Stimulated activated naive CD8-positive, alpha-beta T cell treated with anti-CD3 and anti-CD28 coated beads, Interleukin-15, amount 100 ng/mL, for 72 hours (primary cell): ENCODE measurements at places on chromosomes 3 and 15.

GRCh38 chr3:40337136-40338108 is 27.9 kb downstream of the EIF1B start:
- DNase-seq, result no peak

DNA sequence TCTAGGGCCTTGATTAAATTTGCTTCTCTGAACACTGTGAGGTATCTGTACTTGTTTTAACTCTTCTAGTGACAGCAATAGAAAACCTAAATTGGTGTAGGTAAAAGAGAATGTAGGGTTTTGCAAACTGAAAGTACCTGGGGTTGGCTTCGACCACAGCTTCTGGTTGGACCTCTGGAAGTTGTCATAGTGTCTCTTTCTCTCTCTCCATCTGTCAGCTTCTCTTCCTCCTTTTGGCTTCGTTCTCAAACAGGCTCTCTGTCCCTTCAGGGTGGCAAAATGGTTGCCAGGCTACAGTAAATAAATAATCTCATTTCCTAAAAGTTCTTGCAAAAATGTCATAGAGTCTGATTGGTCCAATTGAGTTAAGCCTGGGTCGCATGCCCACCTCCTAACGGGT is 149.3 kb upstream of the CTDSPL start:
- no peak for DNase-seq

- DNase-seq, result peak; percentile 57
Observed at GRCh38 chr3:44198284-44199269, 43.1 kb upstream of the TOPAZ1 start.

DNA sequence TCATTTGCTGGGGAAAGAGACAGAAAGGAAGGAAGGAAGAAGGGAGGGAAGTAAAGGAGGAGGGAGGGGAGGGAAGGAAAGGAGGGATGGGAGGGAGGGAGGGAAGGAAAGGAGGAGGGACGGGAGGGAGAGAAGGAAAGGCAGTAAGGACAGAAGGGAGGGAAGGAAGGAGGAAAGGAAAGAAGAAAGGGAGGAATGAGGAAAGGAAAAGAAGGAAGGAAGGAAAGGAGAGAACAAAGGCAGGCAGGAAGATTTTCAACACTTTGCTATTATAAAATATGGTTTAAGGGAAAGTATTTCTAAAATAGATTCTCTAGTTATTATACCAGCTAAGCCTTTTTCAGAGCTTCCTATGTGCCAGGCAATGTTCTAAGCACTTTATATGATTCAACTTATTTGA is 278.0 kb upstream of the LYSMD4 start:
- DNase-seq, result no peak

DNA sequence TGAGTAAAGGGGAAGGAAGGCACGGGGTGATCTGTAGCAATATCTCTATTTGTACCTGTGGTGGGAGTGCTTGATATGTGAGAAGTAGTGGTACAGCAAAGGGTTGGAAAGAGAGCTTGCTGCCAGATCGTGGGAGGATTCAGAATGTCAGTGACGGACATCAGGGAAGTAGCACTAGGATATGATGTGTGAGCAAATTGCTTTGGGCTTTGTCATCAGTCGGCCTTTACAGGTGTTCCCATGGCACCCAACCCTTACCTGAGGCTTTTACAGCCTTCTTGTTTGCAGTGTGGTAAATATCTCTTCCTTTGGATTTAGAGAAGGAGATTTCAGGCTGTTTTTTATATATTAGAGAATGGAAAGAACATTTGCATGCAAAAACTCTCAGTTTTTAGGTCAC is 29.8 kb downstream of the IL1RAP start:
- DNase-seq, result no peak

- no peak for DNase-seq
Observed at GRCh38 chr3:8052659-8053058, 449.0 kb upstream of the LMCD1 start.

- DNase-seq, result no peak
Observed at GRCh38 chr3:148957586-148957985, 33.8 kb upstream of the GYG1 start.

DNA sequence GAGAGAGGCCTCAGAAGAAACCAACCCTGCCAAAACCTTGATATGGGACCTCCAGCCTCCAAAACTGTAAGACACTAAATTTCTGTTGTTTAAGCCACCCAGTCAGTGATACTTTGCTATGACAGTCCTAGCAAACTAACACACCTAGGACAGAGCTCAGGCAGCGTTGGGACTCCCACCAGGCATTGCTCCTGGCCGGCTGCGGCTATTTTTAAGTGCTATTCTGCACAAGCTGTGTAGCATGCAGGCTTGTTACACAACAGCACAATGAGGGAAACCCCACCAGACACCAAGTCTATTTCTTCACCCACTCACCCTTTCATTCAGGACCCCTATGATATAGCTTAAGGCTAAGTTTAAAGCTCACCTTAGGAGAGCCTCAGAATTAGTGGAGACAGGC is 47.0 kb upstream of the GNB5 start:
- DNase-seq, result no peak

- no peak for DNase-seq
Observed at GRCh38 chr3:122000936-122001605, 21.0 kb downstream of the ILDR1 start.

DNA sequence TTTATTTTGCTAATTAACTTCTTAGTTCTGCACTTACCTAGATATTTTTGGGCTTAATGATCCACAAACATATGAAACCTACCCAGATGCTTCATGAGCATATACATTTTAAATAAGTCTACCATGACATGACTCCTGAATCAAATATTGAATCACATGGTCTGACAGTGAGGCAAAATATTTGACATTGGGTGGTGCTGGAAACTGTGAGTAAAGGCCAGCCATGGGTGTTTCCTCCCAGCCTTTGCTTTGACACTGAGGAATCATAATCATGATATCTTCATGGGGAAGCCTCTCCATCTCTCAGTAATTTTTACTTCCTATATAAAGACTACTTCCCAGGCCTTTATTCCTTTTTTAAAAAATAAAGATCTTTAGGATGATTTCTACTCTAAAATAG is 22.8 kb upstream of the SSR3 start:
- DNase-seq, result no peak

DNA sequence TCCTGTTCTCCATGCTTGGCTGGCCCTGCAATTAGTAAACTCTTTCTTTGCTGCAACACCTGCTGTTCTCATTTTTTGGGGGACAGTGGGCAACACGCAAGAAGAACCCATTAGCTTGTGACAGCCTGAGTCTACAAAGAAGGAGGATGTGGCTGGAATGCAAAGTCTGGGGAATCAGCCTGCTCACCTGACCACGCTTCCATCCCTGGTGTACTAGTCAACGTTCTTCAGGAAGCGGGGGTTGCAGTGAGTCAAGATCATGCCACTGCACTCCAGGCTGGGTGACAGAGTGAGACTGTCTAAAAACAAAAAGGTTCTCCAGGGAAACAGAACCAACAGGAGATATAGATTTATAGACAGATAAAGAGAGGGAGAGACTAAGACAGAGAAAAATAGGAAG is 27.7 kb upstream of the KBTBD12 start:
- no peak for DNase-seq

GRCh38 chr3:10308678-10309077 is 12.2 kb downstream of the SEC13 start:
- DNase-seq, result no peak

DNA sequence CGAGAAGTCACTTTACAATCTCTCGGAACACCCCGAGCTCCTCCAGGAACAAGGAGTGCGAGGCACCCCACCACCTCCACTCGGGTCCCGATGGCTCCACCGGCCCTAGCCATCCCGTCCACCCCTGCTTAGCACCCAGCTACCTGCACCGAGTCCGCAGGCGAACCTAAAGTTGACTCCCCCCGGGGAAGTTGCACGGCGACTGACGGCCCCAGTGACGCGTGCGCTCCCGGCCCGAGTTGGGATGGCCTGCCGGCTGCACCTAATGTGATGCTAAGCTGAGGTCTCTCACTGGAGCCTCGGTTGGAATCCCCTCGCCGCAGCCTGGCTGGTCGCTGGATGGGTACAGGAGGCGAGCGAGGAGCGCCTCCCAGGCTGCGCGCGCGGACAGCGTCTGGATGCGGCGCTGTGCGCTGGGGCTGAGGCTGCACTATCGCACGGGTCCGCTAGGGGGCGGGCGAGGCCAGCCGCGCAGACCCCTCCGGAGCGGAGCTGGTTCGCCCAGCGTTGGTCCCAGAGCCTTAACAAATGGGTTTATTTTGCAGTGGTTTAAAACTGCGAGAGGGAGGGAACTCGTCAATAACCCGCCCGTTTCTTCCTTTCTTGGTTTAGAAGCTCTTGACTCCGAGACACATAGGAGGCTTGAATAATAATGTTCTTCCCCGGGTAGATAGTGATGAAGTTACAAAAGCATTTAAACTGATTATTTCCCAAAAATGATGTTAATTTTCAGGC is at the start of gene OXTR:
OXTR (minus strand) TSS at position 526 of the 735 bp plus-strand sequence. CDS start 1,426 bp downstream, outside the sequence.
- DNase-seq, result peak; percentile 72

DNA sequence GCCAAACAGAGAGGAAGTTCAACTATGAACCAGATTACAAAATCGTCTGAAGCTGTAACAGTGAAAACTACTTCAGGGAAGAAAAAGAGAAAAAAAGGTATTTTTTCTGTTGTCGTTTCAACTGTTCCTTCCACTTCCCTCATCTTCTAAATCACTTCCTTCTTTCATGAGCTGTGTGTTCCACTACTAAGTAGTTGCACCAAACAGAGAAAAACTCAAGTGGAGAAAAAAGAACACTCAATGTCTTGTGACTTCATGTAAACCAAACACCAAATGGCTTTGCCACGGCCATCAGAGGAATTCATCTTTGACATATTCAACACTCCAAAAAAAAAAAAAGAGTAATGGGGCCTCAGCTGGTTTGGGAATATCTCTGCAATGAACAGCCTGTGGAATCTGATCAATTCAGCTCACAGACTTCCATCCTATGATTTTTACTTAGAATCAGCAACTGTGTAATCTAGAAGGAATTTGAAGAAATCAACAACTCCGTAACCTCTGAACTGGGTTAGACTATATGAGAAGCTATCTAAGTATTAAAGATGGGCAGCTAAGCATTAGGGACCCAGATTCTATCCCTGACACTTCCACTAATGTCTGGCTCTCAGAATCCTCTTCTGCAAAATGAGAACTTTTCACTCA is 47.5 kb upstream of the RNF7 start:
- DNase-seq, result no peak

GRCh38 chr15:55703873-55704301 is 39.1 kb downstream of the PRTG start:
- DNase-seq, result no peak

- DNase-seq, result no peak
Observed at GRCh38 chr3:61416618-61417017, 144.8 kb upstream of the PTPRG start.

GRCh38 chr15:41603941-41604911 is 45.2 kb downstream of the TYRO3 start:
- peak; percentile 53 for DNase-seq

- no peak for DNase-seq
Observed at GRCh38 chr3:185630182-185630622, 44.1 kb downstream of the SENP2 start.

DNA sequence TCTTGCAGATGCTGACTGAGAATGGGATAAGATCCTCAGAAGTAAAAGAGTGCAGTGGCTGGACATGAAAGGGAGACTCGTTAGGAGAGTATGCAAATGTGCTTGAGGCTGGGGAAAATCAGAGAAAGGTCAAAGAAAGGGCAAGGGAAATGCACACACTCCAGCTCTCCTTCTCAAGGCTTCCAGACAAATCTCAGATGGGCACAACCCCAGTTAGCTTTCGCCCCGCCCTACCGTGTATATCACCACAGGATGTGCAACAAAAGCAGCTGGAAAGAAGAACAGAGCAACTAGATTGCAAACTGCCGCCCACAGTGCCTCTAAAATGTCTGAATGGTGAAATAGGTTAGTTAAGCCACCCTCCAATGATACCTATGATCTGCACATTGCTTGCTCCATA is 63.9 kb downstream of the CERS3 start:
- no peak for DNase-seq

DNA sequence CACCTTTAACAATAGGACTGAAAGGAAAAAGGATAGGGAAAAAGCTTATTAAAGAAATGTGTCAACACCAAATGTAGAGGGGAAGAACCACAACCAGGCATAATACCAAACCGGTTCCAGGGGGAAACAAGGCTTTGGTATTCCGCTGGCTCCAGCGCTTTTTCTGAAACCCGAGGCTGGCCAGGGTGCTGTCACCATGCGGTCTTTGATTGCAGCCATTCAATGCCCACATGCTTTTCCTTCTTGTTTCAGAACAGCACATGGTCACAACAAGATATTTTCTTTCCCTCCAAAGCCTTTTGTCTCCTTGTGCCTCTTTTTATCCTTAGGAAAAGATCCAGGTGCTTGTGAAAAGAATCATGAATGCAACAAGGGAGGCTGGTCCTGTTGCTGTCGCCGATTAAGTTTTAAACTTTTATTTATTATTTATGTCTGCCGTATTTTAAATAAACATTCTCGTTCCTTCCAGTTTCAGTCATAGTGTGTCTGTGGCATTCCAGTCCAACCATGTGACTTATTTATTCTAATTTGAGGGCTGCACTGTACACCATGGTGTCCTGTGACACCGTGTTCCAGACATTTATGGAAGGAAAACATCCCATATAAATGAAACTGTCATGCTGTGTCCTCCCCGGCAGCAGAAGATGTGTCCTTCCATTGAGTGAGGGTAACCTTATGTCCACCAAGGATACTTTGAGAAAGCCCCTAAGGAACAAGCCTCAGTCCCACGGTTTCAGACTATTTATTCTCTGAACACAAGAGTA is 41.1 kb downstream of the CCK start:
- DNase-seq, result no peak
